ENCODE measurements at places on chromosomes 7 and 10.

DNA sequence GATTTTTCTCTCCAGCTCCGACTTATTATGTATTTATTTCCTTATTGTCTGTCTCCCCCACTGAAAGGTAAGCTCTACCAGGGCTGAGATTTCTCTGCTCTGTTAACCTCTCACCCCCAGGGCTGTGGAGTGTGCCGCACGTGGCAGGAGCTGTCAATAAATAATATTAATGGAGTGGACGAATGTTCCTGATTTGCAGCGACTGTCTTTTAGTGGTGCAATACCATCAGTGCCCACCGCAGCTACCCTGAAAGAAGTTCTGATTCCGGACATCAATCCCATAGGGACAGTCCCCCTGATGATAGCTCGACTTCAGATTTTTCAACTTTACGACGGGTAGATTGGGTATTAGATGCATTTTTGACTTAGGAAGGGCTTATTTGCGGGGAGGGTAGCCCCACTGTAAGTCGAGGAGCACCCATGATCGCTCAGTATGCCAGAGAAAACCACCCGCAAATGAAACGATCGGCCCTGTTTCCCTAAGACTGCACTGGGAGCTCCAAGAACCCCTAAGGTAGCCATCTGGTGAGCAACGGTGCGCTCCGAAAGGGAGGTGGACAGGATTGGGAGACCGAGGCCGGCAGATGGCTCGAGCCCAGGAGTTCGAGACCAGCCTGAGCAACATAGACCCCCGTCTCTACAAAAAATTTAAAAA is 986 bp upstream of the PPP2R2D start:
- no peak for DNase-seq

DNA sequence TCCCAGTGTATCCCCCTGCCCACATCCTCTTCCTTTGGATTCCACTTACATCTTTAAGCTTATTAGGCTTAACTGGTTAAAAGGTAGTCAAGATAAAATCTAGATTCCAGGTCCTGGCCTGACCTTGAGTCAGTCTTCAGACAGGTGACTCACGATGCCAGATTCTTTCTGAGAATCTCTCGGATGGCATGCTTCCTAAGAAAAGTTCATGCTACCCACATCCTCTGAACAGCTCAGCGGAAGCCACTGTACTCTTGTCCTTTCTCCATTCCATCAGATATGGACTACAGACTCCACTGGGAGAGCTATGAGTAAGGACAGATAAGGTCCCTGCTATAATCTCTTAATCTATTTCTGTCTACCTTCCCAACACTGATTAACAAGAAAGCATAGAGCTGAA is 43.4 kb downstream of the DNMBP start:
- no peak for DNase-seq

GRCh38 chr7:57867884-57868701 is 418.1 kb downstream of the ZNF716 start:
- no peak for DNase-seq

DNA sequence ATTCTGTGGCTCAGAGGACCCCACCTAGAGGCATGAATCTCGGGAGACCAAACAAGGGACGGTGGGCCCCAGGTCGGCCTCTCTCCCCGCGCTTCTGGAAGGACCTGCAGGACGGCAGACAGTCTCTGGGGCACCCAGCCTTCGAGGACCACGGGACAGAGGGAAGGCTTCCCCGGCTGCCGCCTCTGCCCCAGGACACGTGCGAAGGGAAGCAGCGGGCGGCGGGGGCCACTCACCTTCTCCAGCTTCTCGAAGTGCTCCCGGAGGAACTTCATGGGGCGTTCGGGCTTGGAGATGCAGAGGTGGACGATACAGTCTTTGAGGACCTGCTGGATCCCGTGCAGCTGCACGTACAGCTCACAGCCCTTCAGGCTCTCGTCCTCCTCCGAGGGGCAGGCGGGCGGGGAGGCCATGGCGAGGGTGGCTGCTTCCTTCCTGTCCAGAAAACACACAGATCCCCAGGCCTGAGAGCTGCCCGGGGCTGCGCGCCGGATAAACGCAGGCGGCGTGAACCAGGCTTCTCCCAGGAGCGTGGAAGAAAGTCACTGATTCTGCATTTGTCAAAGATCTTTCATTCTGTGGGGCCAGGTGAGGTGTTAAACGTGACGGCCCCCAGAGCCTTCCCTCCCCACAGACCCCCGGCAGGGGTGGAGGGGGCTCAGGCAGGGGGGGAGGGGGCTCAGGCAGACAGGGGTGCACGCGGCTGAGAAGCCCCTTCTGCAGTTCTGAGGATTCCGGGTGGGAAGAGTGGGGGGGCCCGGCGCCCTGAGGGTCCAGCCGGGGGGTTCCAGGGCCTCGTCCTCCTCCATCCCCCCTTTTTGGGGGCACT is 15.2 kb upstream of the DNAAF5 start:
- DNase-seq, result peak; percentile 53

DNA sequence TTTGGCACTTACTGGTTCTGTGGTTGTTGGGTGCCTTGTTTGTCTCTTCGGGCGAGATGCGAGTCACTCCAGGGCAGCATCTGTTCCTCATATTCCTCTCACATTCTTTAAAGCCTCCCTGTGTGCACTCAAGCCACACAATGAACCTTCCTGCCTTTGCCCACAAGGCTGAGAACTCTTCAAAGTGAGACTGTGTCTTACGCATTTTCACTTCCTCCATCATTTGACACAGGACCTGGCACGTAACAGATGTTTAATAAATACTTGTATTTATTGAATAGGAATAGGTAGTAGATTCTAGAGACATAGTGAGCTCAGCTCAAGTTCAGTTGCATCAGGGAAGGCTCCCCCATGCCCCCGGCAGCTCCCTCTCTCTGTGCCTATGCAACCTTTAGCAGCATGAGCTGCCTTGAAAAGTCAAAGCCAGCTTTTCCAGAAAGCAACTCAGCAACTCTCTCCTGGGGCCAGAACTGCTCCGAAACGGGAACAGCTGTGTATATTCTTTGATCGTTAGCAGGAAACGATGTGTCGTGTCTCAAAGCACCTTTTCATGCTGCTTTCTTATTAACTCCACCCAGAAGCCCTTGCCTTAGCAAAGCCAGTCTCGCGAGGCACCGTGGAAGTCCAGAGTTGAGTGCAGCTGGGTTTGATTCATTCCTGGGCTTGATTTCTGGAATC is 97.5 kb downstream of the PFKFB3 start:
- DNase-seq, result peak; percentile 66

DNA sequence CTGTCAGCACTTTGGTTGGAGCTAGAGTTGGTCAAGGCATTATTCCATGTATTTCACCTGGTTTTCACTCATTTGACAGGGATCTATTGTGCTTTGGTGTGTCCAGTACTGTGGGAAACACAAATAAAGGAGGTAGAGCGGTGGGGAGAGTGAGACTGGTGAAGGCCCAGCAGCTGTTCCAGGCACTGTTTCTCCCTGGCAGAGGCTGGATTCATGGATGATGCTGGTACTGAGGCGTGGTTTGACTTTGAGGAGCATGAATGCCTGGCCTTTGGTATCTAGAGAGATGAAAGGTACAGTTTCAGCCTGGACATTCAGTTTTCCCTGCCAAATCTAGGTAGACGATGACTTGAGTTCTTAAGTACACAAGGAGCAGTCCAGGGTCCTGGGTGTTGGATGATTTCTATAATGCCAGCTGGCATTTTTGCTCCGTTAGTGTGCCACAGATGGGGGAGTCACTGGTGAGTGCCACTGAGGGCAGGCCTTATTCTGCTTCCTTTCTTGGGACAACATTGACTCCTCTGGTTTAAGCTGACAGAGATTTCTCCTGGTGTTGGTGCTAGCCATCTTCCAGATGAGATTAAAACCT is 162.2 kb upstream of the BMPER start:
- no peak for DNase-seq

GRCh38 chr7:121797657-121798452 is 75.1 kb upstream of the PTPRZ1 start:
- DNase-seq, result no peak
